ENCODE measurements at places on chromosomes 4 and X. TPM values are rescaled to one million over a fixed set of nuclear protein-coding genes. Genes with fewer than 3 reads are reported as not detected.
A peak's percentile ranks its signal among the peaks of the same experiment; 100 is the strongest.

DNA sequence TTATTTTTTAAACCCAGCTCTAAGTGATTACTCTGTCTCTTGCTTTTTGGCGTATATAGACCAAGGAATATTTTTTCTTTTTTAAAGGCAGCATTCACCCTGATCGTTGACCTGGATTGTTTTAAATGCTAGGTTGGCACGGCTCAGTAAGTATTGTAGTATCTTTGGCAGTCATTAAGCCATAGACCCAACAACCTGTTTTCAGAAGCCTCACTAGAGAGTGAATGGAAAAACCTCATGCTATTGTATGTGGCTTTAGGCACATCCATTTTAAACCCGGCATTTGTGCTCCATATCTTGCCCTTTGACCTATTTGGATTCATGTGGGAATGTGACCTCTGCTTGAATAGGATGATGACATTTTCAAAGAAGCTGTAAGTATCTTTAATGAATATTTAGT is 183.9 kb downstream of the SNCA start:
- H3K4me3 ChIP-seq: no peak overlapping the region
- no peak for DNase-seq
- no peaks in the 10 kb centered on the region for H3K36me3 ChIP-seq

GRCh38 chr4:25015012-25015411 is 15.7 kb downstream of the LGI2 start:
- DNase-seq: no peak
- no peak overlapping the region for H3K4me3 ChIP-seq
- H3K36me3 ChIP-seq: no peaks in the 10 kb centered on the region
- no peaks in the 10 kb centered on the region for H3K4me1 ChIP-seq
- no peaks in the 10 kb centered on the region for H3K27me3 ChIP-seq

DNA sequence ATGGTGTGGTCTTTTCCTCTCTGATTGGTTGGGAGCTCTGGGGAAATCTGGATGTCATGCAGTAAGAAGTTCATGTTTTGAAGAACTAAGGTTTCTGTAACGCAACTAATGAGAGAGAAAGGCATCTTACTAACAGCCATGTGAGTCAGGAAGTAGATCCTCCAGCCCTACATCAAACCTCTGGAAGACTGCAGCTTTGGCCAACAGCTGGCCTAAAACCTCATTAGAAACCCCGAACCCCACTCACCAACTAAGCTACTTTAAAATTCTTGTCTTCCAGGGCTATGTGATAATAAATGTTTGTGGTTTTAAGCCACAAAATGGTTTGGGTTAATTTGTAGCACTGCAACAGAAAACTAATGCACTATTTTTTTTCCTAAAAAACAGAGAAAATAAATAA is 549.0 kb upstream of the GRID2 start:
- no peaks in the 10 kb centered on the region for H3K36me3 ChIP-seq
- H3K27ac ChIP-seq: no peak overlapping the region
- no peak for DNase-seq
- no peaks in the 10 kb centered on the region for H3K27me3 ChIP-seq
- no peak overlapping the region for H3K4me3 ChIP-seq

GRCh38 chr4:170868170-170868569 is 778.4 kb upstream of the AADAT start:
- H3K4me3 ChIP-seq: no peak overlapping the region
- H3K4me1 ChIP-seq: no peaks in the 10 kb centered on the region
- H3K27ac ChIP-seq: no peak overlapping the region
- H3K36me3 ChIP-seq: no peaks in the 10 kb centered on the region
- no peaks in the 10 kb centered on the region for H3K27me3 ChIP-seq

DNA sequence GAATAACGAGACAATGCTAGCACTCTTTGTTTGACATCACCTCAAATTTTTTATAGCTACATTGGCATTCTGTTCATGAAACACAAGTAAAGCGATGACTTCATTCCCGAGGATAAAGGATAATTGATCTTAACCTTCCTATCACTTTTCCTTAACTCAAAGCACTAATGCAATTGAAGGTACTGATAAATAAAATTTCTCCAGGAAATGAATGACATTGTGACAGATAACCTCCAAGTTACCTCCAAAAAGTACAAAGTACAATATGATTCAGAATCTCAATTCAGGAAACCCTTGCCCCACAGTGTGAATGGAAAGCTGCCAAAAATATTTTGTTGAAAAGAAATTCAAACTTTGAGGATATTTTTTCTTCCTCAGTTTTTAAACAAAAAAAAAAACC is 1.8 kb downstream of the PRSS12 start:
- peaks cover 72% of the 10 kb centered on the region for H3K27me3 ChIP-seq
- H3K4me3 ChIP-seq: no peak overlapping the region
- no peak overlapping the region for H3K27ac ChIP-seq

GRCh38 chrX:14420841-14421240 is 108.5 kb upstream of the GLRA2 start:
- no peak for DNase-seq
- H3K4me3 ChIP-seq: no peak overlapping the region
- no peaks in the 10 kb centered on the region for H3K27me3 ChIP-seq
- H3K4me1 ChIP-seq: no peaks in the 10 kb centered on the region
- no peak overlapping the region for H3K27ac ChIP-seq
- no peaks in the 10 kb centered on the region for H3K36me3 ChIP-seq

- DNase-seq: no peak
- H3K4me3 ChIP-seq: no peak overlapping the region
- no peaks in the 10 kb centered on the region for H3K36me3 ChIP-seq
- H3K27ac ChIP-seq: no peak overlapping the region
Observed at GRCh38 chr4:70619778-70620177, 8.8 kb upstream of the ENAM start.

DNA sequence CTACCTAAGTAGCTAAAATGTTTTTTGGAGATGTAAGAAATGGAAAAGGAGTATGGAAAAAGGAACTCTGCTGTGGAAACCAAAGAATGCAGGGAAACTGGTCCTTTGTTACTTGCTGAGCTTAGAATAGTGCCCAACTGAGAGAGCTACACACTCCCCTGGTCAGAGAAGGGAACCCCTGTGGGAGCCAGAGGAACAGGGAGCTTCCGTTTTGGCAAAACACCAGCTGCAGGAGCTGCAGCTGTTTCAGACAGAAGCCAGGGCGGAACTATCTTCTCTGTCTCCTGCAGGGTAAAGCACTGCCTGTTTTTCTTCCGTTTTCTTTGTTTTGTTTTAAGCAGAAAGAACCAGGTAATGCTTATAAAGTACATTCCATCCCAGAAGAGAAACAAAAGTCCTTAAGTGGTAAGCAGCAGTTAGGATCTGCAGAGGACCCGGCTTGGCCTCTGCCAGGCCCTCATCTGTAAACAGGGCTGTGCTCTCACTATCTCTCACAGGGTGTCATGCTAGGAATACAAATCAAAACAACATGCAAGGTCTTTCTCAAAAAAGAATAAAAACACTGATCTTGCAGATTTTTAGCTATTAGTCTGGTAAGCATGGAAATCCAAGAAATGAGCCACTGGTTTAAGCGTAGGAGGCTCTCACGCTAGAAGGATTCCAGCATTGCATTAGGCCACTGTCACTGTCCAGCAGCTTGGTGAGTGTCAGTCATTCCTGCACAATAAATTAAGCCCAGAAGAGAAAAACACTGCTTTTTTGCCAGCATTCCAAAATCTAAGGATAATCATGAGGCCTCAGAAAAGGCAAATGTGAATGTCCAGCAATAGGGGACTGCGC is 76.1 kb downstream of the CHST7 start:
- peak; percentile 48 for DNase-seq
- H3K36me3 ChIP-seq: no peaks in the 10 kb centered on the region
- peaks cover 24% of the 10 kb centered on the region for H3K4me1 ChIP-seq
- H3K27ac ChIP-seq: peak overlapping the region; percentile 91
- H3K4me3 ChIP-seq: no peak overlapping the region

DNA sequence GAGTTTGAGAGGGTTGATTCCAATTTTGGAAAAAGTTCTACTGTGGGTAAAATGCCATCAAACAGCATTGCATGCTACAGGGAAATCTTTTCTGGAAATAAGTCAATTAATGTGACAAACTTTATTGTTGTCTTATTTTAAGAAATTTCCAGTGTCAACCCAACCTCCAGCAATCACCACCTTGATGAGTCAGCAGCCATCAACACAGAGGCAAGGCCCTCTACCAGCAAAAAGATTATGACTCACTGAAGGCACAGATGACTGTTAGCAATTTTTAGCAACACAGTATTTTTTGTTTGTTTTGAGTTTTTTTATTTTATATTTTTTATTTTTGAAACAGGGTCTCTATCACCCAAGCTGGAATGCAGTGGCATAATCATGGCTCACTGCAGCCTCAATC is 165.4 kb upstream of the C1QTNF7 start:
- no peak for DNase-seq
- H3K27ac ChIP-seq: no peak overlapping the region
- no peaks in the 10 kb centered on the region for H3K27me3 ChIP-seq
- H3K4me1 ChIP-seq: no peaks in the 10 kb centered on the region
- no peak overlapping the region for H3K4me3 ChIP-seq

DNA sequence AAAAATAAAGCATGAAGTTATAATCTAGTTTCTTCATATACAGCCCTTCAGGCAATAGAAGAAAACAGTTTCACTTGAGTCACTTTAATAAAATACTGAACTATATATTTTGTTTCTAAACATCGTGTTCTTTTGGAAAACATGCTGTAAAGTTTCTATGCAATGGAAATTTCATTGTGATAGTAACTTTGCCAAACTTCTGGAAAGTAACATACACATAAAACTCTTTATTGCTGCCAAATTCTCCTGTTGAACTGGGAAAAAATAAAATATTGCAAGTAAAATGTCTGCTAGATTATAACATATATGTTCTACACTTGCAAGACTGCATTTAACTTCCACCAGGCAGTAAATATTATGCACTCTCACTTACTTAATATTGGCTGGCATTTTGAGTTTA is 635.4 kb downstream of the SPRY1 start:
- H3K36me3 ChIP-seq: no peaks in the 10 kb centered on the region
- no peak for DNase-seq
- no peaks in the 10 kb centered on the region for H3K27me3 ChIP-seq
- no peak overlapping the region for H3K27ac ChIP-seq

DNA sequence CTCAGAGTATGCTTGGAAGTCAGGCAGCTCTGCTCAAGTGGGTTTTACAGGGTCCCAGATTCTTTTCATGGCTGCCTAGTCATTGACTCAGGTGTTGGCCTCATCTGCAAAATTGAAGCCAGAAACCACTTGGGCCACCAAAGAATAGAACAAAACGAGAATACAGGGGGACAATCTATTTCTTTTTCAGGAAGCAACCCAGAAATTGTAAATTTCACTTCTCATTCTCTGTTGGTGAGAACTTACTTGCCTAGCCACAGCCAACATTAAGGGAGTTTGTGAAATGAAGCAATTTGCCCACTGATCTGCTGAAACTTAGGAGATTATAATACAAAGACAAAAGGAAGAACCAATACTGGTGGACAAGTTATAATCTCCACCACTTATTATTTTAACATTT is 8.6 kb upstream of the TKTL2 start:
- H3K4me3 ChIP-seq: no peak overlapping the region
- H3K27me3 ChIP-seq: no peaks in the 10 kb centered on the region
- no peaks in the 10 kb centered on the region for H3K4me1 ChIP-seq
- no peak for DNase-seq
- H3K27ac ChIP-seq: no peak overlapping the region
- H3K36me3 ChIP-seq: no peaks in the 10 kb centered on the region

GRCh38 chr4:113687067-113687718 is 74.3 kb downstream of the CAMK2D start:
- H3K36me3 ChIP-seq: no peaks in the 10 kb centered on the region
- H3K4me1 ChIP-seq: peaks cover 9% of the 10 kb centered on the region
- H3K4me3 ChIP-seq: no peak overlapping the region
- no peak for DNase-seq
- H3K27ac ChIP-seq: no peak overlapping the region

GRCh38 chr4:122259849-122260248 is 107.7 kb downstream of the BLTP1 start:
- DNase-seq: no peak
- H3K27me3 ChIP-seq: no peaks in the 10 kb centered on the region
- H3K4me1 ChIP-seq: no peaks in the 10 kb centered on the region
- no peak overlapping the region for H3K4me3 ChIP-seq
- H3K36me3 ChIP-seq: peaks cover 13% of the 10 kb centered on the region

GRCh38 chr4:121114756-121115155 is 42.4 kb upstream of the NDNF start:
- no peak overlapping the region for H3K27ac ChIP-seq
- no peak overlapping the region for H3K4me3 ChIP-seq
- DNase-seq: no peak
- H3K36me3 ChIP-seq: no peaks in the 10 kb centered on the region
- no peaks in the 10 kb centered on the region for H3K27me3 ChIP-seq

GRCh38 chr4:100695039-100695654 is 177.3 kb upstream of the EMCN start:
- no peak overlapping the region for H3K4me3 ChIP-seq
- no peaks in the 10 kb centered on the region for H3K4me1 ChIP-seq
- DNase-seq: no peak
- no peak overlapping the region for H3K27ac ChIP-seq
- H3K36me3 ChIP-seq: no peaks in the 10 kb centered on the region
- no peaks in the 10 kb centered on the region for H3K27me3 ChIP-seq

The UGT2A1 gene
- total RNA-seq: 0.09 TPM

The ADAM29 gene
- not detected for total RNA-seq

The NPY2R gene
- total RNA-seq: 0.05 TPM

The MAP7D2 gene
- total RNA-seq: 2.6 TPM

The UGT2B17 gene
- 0.28 TPM for total RNA-seq

The HMGN5 gene
- 3.8 TPM for total RNA-seq

The CITED1 gene
- total RNA-seq: 0.52 TPM

The UGT2B11 gene
- 0.05 TPM for total RNA-seq

The PLP1 gene
- total RNA-seq: 9.6 TPM

The CFAP99 gene
- 0.19 TPM for total RNA-seq
